ENCODE measurements at places on chromosomes 5 and 9.

DNA sequence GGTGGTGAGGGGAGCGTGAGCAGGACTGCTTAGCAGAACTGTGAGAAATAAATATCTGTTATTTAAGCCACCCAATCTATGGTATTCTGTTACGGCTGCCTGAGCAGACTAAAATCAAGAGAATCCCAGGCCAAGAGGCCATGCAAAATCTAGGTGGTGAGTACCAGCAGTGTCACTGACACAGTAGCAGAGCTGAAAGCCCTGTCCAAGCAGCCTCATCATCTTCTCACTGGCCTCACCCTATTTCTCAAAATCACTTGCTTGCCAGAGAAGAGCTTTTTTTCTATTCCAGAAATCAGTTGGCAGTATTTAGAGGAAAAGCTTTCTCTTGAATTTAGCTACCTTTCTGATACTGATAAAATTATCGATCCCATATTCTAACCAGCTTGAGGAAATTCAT is 68.0 kb downstream of the RETREG1 start:
- no peak for DNase-seq

DNA sequence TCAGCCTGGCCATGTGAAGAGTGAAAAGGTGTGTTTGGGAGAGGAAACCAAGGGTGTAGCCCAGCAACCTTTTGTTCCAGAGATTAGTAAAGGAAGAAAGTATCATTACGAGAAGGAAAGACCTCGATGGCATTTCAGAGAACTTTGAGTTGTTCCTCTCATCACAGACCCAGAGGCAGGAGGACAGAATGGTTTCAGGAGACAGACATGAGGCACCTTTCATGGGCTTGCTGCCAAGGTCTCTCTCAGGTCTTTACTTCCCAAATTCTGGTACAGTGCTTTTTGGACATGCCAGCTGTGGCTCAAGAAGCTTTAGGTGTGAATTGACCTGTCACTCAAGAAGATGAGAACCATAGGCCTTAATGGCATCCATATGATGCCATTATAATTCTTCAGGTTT is 2.8 kb upstream of the MCC start:
- no peak for DNase-seq

- no peak for DNase-seq
Observed at GRCh38 chr5:180034564-180034963, 37.0 kb downstream of the RNF130 start.

DNA sequence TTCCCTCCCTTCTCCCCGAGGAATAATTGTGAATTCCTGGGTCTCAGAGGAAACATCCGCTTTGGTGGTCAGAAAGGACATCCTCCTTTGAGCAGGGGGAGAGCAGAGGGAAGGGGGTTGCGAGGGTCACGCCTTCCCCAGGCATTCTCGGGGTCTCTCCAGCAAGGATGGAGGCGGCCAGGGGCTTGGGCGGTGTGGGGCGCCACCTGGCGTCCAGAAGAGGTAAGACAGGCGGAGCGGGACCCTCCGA is 129.1 kb downstream of the KCNIP1 start:
- no peak for DNase-seq

All from AG09319 (cell line).